ENCODE measurements at places on chromosomes 16 and 17.

DNA sequence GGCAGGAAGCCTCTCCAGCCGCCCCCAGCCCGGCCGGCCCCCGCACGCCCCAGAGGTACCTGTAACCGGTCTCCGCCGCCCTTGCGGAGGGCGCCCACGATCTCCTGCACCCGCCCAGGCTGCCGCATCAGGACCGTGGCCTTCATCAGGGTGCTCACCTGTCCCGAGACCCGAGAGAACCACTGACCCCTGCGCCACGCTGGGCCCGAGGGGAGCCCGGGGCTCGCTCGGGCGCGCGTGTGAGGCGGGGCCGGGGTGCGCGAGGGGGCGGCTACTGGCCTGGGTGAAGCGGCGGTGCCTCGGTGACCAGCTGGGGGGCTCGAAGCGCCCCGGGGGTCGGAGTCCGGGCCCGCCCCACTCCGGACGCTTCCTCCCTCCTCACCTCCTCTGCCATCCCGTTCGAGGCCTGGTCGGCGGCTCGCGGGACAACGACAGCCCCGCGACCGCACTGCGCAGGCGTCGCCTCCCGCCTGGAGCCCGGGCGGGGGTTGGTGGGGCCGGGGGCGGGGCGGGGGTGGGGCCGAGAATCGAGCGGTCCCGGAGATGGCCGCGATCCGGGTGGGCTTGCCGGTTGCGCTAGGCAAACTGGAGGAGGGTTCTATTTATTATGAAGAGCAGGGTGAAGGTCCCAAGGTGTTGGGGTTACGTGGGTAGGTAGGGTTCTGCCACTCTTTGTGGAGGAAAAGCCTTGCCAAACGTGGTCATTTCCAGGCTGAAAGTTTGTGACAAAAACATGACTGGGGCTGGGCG is at the start of gene NT5C3B:
Gene NT5C3B (minus strand): TSS at position 433 of the 750 bp plus-strand sequence. CDS start 39 bp downstream, at position 394.
- no peak for DNase-seq

GRCh38 chr16:70703041-70703834 is 17.4 kb upstream of the MTSS2 start:
- DNase-seq, result peak; percentile 56

DNA sequence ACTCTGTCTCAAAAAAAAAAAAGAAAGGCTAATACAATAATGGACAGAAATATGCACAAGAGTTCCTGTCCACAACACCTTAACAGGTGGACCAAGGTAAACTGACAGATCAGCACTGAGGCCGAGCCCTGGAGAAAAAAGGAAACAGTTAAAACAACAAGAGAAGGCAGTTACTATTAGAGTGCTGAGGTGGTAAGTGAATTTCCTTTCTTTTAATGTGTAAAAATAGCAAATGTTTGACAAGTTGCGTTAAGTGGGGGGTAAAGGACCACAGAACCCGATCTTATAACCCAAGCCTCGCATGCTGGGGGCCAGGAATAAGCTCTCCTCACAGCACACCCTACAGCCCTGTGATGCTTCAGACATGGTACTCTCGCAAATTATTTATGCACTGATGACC is 24.8 kb downstream of the TXNDC11 start:
- DNase-seq, result no peak

- no peak for DNase-seq
Measured at GRCh38 chr17:77489893-77490255, 349.1 kb downstream of the SEC14L1 start.

DNA sequence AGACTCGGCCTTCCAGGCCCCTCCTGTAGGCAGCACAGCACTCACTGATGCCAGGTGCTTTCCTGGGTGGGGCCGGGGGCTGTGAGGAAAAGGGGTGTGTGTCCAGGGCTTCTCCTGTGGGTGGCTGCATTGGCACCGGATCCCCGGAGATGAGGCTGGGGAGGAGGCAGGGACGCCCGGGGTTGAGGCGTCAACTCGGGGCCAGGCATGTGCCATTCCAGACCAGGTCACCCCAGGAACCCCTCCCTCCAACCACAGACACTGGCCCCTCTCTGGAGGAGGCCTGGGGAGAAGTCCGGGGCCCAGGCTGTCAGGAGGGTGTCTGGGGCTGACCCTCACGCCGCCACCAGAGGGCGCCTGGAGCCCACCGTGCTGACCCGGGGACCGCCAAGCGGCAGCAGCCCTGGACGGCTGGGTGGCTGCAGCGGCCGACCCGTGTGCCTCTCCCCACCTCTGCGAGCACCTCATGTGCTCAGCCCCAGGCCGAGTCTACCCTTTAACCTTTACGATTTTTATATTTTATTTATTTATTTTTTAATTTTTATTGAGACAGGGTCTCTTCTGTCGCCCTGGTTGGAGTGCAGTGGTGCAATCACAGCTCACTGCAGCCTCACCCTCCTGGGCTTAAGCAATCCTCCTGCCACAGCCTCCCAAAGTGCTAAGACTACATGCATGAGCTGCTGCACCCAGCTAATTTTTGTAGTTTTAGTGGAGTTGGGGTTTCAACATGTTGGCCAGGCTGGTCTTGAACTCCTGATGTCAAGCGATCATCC is 3.2 kb upstream of the METRN start:
- no peak for DNase-seq

DNA sequence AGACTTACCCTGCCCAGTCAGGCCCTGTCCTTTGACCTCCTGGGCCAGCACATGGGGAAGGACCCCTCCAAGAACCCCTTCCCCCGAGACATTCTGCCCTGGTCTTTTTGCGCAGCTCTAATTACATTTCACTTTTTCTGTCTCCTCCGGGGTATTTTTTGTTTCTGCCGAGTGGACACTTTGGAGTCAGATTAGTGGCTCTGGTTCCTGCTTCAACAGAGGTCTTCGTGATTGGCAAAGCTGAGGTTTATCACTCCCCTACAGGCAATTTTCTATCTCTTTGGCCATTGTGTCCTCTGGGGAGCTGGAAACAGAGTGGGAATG is 23.5 kb downstream of the ANKRD40 start:
- no peak for DNase-seq

- no peak for DNase-seq
Measured at GRCh38 chr16:70743791-70744190, 57.2 kb downstream of the VAC14 start.

DNA sequence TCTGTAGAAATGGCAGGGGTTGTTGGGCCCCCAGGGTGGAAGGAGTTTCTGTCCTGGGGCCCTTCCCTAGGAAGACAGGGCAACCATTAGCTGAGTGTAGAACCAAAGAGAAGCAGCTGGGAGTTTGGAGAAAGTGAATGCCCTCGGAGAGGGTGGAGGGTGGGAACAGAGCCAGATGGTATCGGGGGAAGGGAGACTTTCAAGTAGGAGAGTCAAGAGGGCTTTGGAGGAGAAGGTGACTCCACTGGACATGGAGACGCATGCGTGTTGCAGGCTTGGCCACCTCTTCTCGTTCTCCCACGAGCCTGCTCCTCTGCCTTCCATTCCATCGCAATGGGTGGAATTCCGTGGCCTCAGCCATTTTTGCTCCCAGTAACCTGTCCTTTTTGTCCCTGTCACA is 19.4 kb downstream of the SLC47A1 start:
- DNase-seq, result no peak

- DNase-seq, result no peak
Measured at GRCh38 chr16:49441366-49441780, 67.8 kb downstream of the C16orf78 start.

DNA sequence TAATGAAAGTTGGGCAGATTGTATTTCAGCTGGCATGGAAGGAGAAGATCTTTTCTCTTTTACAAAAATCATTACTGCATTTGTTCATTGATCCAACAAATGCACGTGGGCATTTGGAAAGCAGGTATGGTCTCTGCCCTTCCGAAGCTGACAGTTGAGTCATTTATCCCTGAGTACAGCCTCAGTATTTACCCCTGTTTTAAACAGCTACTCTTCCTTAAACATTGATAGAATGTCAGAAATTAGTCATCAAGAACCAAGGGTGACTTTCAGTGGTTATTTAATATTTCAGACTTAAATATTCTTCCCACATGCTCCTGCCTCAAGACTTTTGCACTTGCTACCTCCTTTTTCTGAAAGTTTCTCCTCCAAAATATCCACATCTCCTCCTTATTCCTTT is 226.7 kb upstream of the HSBP1 start:
- DNase-seq, result no peak

- DNase-seq, result no peak
Measured at GRCh38 chr16:11395008-11395948, 50.0 kb downstream of the RMI2 start.

DNA sequence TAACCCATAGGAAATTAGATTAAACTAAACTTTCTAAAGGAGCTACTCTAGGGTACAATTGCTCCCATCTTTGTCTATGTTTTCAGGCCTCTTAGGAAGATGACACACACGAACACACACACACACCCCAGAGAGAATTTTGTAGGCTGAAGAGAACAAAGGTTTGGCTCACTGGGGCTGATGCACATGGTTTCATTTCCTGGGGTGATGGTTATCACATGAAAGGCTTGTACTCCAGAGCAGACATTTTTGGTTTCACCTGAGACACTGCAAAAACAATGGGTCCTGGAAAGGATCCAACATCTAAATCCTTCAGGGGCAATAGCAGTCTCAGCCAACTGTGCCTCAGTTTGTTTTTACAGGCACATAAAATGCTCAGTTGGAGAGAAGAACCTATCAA is 62.8 kb downstream of the GRB7 start:
- no peak for DNase-seq

GRCh38 chr17:7058831-7059447 is 15.0 kb upstream of the SLC16A11 start:
- DNase-seq, result no peak

DNA sequence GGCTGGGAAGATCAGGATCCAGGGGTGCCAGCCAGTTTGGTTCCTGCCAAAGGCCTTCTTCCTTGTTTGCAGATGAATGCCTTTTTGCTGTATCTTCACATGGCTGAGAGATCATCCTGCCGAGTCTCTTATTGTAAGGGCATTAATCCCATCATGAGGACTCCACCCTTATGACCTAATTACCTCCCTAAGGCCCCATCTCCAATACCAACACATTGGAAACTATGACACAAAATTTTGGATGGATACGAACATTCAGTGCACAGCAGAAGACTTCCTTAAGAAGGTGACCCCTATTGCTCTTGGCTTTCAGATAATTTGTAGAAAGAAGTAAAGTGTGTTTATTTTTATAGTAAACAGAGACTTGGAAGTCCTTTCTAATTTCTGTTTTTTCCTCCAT is 1164.7 kb upstream of the CDH8 start:
- no peak for DNase-seq

DNA sequence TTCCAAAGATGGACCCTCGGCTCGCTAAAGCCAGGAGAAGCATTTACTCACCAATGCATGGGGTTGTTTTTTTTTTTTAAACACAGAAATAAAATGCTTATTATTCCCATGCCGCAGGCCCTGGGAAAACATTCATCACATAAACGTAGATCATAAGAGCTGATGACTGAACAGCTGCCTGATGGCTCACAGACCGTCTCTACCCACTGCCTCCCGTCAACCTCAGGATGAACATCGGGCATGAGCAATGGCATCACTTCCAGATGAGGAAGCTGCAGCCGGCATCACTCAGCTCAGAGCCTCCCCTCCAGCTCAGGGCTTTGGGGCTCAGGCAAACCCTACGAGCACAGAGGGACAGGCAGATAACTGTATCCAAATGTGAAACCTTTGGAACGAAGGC is 380.6 kb downstream of the CPPED1 start:
- no peak for DNase-seq

GRCh38 chr16:50735629-50736122 is 6.2 kb upstream of the CYLD start:
- DNase-seq, result no peak

GRCh38 chr16:66467611-66468010 is 40.5 kb downstream of the BEAN1 start:
- no peak for DNase-seq

DNA sequence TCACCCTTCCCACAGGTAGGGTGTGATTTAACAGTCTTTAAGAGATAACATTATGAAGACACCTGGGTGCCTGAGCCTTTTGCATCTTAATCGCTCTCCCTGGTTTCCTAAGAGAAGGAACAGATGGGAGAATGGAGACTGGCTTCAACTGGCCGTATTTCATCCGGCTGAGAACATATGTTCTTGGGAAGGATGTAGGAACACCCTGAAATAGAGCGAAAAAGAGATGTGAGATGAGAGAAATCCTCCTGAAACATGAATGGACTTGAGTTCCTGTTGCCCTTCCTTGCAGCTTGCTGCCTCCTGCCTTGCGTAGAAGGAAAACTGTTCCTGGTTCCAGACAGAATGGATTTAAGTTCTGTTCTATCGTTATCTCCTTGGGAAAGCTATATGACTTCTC is 385.4 kb upstream of the RBFOX1 start:
- no peak for DNase-seq

DNA sequence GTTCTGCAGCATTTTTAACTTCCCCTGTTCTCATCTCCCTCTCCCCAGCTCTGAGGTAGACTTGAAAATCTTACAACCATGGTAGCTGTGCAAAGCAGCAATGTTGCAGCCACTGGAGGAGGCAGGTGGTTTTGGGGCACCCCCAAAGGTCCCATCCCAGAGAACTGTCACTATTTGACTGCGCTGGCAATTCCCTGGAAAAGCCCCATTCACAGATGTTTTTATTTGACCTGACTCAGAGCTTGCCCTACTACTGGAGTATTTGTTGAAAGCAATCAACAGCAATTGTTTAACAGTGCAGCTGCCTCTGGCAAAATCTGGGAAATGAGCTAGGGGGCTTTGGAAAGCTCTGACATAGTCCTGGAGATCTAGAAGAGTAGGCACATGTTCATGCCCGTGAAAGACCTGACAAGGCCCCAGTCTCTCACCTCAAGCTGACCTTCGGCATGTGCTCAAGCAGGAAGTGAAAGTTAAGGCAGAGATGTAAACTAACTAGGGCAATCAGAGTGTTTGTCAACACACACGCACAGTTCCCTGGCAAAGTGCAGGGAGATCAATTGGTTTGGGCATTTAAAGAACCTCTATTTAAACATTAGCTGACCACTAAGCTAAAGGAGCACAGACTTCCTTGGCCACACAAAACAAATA is 19.7 kb upstream of the PIK3R5 start:
- no peak for DNase-seq

DNA sequence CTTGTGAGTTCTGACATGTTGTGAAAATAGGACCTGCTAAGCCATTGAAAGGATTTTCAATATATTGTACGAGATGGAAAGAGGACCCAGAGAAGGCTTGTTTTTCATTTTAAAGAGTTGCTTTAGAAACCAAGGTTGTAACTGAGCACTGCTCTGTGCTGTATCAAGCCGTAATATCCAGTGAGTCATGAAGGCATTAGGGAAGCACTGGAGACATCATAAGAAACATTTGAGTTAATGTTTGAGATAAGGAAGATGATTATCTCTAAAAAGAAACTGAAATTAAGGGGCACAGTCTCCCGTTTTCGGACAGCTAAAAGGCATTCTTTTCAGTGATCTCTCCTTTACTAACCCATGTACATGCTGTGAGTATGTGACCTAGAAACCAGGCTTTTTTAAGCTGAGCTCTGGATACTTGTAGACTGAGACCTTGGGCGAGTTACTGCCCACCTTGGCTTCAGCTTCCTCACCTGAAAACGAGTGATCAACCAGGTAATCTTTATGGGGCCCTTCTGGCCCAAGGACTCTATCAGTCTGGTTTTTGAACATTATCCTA is 149.2 kb upstream of the TBX2 start:
- DNase-seq, result peak; percentile 36

DNA sequence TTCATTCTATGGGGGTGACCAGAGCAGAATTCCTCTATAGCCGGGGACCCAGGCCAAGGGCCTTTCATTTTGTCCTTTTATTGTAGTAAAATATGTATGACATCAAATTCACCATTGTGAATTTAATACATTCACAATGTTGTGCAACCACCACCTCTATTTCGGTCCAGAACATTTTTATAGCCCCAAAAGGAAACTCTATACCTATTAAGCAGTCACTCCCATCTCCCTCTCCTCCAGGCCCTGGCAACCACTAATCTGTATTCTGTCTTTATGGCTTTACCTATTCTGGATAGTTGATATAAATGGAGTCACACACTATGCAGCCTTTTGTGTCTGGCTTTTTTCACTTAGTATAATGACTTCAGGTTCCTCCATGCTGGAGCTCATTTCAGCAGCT is 9.7 kb upstream of the TNS4 start:
- no peak for DNase-seq

All from skeletal muscle cell (primary cell).